ENCODE measurements at places on chromosomes 3 and 15.

GRCh38 chr15:29994284-29994683 lies 88.5 kb upstream of the GOLGA8J start:
- DNase-seq: no peak

DNA sequence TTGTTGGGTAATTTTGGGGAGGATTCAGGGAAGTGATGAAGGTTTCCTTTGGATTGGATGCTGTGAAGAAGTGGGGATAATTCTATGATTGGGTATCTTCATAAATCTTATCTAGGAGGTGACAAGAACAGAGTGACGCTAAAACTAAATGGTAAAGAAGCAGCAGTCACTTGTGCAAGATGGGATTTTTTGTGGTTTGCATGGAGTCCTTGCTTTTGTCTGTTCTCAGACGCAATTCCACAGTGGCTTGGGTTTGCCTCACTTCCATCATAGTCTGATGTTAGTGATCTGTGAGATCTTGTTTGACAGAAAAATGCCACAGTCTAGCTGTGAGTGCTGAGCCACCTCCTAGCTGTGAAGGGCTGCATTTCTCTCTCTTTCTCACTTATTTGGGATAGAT lies 26.9 kb downstream of the GTF2E1 start:
- no peak for DNase-seq

GRCh38 chr3:39216176-39216790 lies 23.9 kb upstream of the XIRP1 start:
- no peak for DNase-seq

GRCh38 chr3:8851703-8852102 lies 82.3 kb upstream of the OXTR start:
- DNase-seq: no peak

DNA sequence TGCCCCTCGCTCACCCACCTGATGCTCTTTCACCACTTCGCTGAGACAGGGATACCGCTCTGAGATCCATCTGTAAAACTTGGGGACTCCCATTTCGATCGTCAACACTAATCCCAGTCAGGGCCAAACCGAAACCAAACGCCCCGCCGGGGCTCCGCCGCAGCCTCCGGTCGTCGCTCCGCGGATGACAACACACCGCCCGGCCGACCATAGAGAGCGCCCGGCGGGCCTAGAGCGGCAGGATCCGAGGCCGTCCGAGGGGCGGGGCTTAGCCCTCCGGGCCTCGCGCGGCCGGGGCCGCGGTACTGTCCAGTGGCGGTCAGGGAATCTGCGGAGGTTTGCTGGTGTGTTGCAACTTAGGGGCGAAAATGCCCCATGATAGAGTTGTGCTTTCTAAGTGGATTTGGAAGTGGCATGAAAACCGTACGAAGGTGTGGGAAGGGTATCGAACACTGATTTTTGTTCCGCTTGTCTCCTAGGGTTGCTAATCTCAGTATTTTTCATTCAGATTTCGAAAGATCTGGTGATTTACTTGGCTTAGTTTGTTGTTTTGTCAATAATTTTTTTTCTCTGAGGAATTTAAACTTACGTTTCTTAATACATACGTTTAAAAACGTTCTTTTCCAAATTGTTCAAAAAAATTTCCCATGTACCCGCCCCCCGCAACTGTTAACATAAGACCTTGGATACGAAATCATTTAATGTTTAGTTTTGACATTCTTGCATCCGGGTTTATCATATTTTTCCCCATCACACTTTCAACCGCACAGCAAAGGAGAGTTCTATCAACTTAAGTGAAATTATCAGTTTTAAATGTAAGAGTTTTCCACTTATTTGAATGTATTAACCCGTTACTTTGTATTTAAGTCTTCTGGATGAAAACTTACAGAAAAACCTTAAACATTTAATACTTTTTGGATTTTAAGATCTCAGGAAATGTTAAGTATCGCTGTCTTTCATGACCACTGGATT lies at the start of gene XRN1:
XRN1 (minus strand) TSS at position 186 of the 972 bp plus-strand sequence; CDS start at position 93, 93 bp downstream.
- peak; percentile 82 for DNase-seq

GRCh38 chr15:40249477-40250303 lies 10.8 kb downstream of the PAK6 start:
- DNase-seq: no peak

- no peak for DNase-seq
Observed at GRCh38 chr3:140816372-140817195, 125.1 kb upstream of the SLC25A36 start.

- no peak for DNase-seq
Observed at GRCh38 chr3:58899159-58899952, 150.5 kb downstream of the CFAP20DC start.

GRCh38 chr15:82709081-82709420 lies 624 bp downstream of the AP3B2 start:
- DNase-seq: no peak

DNA sequence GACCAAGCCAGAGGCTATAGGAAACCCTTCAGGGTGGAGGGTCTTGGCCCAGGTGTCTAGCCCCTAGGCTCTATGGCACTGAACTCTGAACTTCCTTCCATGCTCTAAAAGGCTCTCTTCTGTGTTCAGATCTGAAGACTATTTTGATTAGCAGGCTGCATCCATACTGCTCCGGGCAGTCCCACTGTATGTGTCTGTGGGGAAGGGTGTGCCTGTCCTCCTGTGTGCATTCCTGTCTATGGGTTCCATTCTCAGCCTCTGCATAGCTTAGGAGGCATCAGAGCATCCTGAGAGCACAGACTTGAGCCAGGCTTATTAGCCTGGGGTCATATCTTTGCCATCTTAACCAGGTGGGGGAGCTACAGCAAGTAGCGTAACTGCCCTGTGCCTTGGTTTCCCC lies 38.0 kb downstream of the EXOG start:
- no peak for DNase-seq

GRCh38 chr15:95864467-95864886 lies 466.0 kb upstream of the NR2F2 start:
- no peak for DNase-seq

GRCh38 chr3:26106228-26106627 lies 316.3 kb downstream of the OXSM start:
- no peak for DNase-seq
